Activated T-cell treated with anti-CD3 and anti-CD28 coated beads for 24 hours (primary cell): ENCODE measurements at places on chromosomes 7 and 10.

- no peak for DNase-seq
These were observed at the start of gene RAPGEF5 for GRCh38 chr7:22356701-22357310. Gene RAPGEF5, minus strand, starts transcription at chr7:22357154. Its CDS starts 94 bp downstream, at chr7:22357060.

- no peak for DNase-seq
These were observed 94.2 kb downstream of the INSYN2A start for GRCh38 chr10:127102176-127102575.

DNA sequence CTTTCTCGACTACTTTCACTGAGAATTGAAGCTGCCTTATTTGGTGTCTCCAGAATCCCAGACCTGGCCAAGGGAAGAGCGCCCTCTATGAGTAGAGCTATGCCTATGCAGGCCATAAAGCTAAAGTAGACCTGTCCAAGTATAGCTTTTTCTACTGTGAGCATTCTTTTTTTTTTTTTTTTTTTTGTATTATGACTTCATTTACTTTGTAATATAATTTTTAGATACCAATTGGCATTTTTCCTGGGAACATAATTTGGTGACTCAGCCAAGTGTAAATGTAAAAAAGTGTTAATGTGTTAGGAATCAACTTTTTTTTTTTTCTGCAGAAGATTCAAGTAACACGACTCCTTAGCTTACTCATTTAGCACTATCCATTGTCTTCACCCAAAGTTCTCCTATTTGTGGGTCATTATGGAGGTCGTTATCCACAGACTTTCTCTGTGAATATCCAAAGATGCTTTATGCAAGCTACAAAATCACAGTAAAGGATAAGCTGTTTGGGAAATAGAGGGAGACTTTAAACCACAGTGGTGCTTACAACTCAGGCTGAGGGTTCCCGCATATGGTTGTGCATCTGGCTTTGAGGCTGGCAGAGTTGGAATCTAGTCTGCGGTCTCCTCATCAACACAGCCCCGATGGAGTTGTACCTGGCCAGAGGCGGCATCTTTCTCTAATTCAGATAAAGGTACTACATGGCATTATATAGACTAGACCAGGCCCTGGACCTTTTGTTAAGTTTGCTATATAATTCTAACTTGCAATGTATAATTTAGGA lies 1040.2 kb upstream of the SORCS1 start:
- DNase-seq, result no peak

- DNase-seq, result peak; percentile 42
These were observed 86.1 kb upstream of the DNAJB6 start for GRCh38 chr7:157250605-157251228.

GRCh38 chr10:102545997-102546396 lies 42.2 kb downstream of the SUFU start:
- no peak for DNase-seq

GRCh38 chr7:136016649-136017395 lies 39.7 kb upstream of the MTPN start:
- DNase-seq, result no peak

- DNase-seq, result no peak
These were observed 39.1 kb downstream of the KCNH2 start for GRCh38 chr7:150939052-150939451.
